ENCODE measurements at places on chromosomes 12 and 14.

- DNase-seq, result peak; percentile 73
Measured at GRCh38 chr14:50225067-50225973, 6.1 kb downstream of the SOS2 start.

DNA sequence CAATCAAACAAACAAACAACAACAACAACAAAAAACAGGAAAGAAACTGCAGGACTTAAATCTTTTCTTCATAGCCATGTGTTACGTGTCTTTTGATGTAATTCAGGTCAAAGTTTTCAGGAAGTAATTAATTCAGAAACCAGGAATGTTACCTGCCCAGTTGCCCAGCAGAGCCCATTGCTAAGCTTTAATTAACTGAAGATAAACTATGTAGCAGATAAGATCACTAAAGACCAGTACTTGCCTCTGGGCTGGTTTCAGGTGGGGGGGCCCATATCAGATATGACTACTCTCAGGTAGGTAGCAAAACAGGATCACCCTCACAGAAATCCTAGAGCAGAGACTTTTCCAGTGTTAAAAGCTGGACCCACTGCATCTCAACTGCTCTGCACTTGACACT is 69.2 kb downstream of the LIN7A start:
- DNase-seq, result no peak

- no peak for DNase-seq
Measured at GRCh38 chr14:33567023-33567728, 383.7 kb downstream of the EGLN3 start.

- DNase-seq, result peak; percentile 24
Measured at GRCh38 chr12:20950248-20950647, 139.7 kb downstream of the SLCO1B3 start.

DNA sequence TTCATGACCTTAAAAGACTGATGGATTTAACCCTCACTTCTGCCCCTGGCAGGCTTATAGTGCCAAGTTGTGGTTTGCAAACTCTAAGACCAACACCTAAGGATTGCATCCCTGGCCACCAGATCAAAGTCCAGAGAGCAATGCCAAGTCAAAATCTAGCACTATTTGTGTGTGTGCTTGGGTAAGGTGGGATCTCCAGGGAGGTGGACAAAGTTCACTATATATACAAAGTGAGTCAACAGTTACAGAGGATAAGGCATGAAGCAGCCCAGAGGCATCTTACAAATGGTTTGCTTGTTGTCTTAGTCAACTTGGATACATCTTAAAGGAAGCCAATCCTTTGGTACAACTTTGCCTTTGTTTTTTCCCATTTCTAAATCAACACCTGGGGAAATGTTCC is 137.3 kb downstream of the MSRB3 start:
- DNase-seq, result no peak

DNA sequence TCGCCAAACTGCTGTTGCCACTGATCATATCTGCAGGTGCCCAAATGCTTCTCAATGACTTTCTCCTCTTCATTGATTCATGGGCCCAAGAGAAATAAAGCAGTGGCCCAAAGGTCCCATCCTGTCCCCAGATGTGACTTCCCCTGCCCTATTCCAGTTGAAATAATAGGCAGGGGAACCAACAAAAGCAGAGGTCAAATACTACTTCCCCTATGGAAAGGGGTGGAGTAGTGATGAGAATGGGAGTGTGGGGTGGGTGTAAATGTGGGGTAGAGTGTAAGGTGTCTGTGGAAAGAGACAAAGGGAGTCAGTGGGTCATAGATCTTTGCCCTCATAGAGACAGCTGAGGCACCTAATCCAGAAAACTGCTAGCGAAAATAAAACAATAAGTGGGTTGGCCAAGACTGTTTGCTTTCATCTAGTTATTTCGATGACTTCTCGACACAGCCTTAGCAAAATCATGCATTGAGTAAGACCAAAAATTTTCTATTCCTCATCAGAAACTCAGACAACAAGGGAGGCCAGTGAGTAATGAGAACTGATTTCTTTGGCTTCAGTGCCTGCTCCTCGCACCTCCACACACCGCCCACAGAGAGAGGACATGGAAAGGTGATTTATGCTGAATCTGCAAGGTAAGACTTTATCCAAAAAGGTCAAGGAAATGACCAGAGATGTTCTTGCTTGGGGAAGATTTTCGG is 10.9 kb upstream of the IL22 start:
- DNase-seq, result no peak
